ENCODE measurements at places on chromosomes 4 and X. TPM values are rescaled to one million over a fixed set of nuclear protein-coding genes. Genes with fewer than 3 reads are reported as not detected.

DNA sequence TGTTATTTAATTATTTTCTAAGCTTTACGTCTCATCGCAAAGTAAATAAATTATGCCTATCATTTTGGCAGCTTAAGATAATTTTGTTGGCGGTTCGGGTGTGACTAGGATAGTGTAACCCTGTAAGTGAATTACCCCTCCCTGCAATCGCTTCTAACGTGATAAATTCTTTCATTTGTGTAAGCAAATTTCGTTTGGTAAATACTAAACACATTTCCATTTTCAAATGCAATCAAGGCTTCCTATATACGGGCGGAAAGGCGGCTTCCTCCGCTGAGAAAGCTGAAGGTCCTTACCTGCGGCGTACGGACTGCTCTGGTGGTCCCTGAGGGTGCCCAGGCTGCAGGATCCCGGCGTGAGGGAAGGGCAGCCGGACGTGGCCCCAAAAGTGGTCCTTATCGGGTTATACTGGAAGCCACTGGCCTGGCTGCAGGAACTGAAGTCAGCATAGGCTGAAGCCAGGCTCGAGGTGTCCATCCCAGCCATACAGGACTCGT, 403 bp downstream of the PHOX2B start:
- no peak for DNase-seq

Gene ZNF81
- 5.5 TPM for total RNA-seq

Gene MPP1
- total RNA-seq, result not detected

DNA sequence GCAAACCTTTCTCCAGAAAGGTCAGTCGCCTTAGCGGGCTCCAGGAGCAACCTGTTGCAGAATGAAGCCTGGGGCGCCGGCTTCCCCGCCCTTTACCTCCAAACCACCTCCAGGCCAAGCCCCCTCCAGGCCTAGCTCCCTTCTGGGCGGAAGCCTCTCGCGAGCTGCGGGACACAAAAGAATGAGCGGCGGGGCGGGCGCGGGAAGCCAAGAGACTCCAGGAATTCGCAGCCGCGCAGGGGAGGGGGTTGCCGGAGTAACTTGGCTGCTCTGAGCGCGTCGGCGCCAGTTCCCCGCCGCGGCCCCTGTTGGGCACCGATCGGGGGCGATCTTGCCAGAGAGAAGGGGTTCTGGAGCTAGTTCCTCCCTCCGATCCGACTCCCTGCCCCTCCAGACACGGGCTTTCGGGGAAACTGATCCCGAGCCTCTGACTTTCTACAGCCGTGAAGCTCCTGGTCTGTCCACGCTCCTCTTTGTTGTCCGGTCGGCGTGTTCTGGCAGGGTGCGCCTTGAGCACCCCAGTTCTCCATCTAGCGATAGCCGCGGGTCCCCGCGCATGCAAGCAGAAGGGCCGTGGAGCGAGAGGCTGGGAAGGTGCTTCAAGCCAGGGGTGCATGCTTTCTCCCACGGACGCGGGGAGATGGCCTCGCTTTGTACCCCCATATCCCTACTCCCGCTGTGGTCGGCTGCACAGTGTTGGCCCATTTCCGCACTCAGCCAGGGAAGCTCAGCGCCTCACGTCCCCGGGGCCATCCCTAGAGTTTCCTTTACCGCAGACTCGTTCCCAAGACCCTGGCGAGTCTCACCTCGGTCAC, 1.2 kb downstream of the PROM1 start:
- peak; percentile 59 for DNase-seq

- no peak for DNase-seq
Observed at GRCh38 chr4:84279678-84280077, 219.4 kb downstream of the NKX6-1 start.

GRCh38 chr4:40280586-40280985, 54.5 kb upstream of the CHRNA9 start:
- DNase-seq, result no peak

Gene NKX1-1
- not detected for total RNA-seq

DNA sequence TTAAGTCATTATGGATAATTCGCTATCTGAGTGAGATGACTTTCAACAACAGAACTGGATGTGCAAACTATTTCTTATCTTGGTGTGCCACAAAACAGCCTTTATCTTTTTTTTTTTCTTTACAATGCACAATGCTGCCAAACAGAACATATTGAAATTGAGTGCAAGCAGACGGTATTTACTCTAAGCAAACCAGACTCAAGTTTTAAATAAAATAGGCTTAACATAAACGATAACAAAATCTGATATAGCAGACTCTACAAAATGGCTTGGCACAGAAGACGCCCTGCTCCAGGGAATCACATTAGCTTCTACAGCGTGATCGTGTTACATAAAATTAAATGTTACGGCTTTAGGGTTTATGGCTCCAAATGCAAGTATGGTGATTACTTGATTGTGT, 9.6 kb upstream of the STK32B start:
- DNase-seq, result no peak

- DNase-seq, result no peak
Observed at GRCh38 chrX:41110801-41111625, 25.8 kb downstream of the USP9X start.

DNA sequence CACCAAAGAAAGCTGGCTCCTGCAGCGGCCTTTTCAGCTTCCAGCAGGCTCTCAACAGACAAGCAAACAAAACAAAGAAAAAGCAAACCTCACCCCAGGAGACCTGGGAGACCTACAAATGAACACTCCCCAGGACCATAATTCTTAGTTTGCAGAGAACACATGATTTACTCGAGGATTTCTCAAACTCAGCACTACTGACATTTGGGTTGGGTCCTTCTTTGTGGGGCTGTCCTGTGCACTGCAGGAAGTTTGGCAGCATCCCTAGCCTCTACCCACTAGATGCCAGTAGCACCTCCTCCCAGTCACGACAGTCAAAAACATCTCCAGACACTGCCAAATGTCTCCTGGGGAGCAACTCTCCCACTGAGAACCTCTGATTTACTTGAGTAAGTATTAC, 21.9 kb downstream of the APOO start:
- no peak for DNase-seq

DNA sequence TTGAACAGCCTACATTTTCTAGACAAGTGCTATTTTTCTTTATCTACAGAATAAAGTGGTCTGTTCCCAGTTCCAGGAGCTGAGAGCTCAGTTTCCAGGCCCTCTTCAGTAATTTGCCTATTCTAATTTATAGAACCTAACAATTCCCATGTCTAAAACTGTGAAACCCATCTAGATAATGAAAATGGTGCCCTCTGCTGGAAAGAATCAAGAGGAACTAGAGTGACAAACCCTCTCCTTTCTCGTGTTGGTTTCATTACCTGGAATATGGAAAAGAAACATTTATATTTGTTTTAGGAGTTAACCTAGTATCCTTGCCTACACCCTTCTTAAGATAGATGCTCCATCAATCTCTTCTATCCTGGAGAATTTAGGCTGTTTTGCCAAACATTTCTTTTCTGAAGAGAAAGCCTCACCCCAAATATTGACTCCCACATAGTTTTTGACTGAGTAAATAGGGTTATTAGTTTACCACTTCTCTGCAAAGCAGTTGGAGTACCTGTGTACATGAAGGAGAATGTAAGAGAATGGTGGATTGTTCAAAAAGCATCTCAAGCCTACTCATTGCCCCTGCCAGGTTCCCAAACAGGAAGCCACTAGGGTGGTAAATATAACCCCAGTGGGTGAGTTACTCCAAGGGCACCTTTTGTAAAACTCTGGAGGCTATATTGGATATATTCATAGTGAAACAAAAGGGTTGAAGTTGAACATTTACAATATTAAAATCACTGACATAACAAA, 121.6 kb downstream of the RASL11B start:
- DNase-seq, result peak; percentile 84

- DNase-seq, result no peak
Observed at GRCh38 chr4:18234108-18234507, 212.6 kb upstream of the LCORL start.

GRCh38 chr4:119116925-119117900, 18.4 kb upstream of the MYOZ2 start:
- no peak for DNase-seq

DNA sequence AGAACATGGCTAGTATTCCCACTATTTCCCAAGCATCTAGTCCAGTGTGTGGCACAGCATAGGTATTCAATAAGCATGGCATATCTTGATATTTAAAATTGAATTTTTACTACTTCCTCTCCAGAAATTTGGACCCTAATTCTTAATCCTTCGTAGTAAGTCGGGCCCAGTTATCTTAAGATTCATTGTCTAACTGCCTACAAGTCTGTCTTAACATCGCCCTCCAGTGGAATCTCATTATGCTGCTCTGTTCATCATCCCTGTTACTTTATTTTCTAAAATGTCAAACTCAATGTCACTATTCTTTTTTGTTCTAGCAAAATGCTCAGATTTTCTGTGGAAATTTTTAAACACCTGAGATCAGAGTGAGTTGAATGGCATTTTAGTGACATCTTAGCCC, 606.2 kb downstream of the KLHL13 start:
- peak; percentile 31 for DNase-seq

Gene NUDT10
- total RNA-seq, result not detected

Data from HT-29 (cell line).